CD4-positive, alpha-beta T cell (primary cell): ENCODE measurements at places on chromosomes 3 and 15.

- H3K36me3 ChIP-seq: no peaks in the 10 kb centered on the region
- no peaks in the 10 kb centered on the region for H3K27me3 ChIP-seq
- DNase-seq: no peak
- H3K27ac ChIP-seq: no peak overlapping the region
- no peak overlapping the region for H3K4me3 ChIP-seq
These were observed 37.0 kb upstream of the CDCP1 start for GRCh38 chr3:45182915-45183871.

DNA sequence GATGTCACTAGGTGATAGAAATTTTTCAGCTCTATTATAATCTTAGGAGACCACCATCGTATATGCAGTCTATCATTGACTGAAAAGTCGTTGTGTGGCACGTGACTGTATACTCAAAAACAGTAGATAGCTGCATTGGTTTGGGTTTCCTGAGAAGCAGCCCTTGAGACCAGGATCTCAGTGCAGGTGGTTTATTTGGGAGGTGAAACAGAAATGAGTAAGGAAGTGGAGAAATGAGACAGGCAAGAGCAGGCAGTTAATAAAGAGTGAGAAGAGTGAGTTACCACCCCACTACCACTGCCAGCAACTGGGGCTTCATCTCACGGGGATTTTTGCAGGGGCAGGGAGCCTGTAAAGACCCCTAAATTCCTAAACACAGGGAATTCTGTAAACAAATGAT lies 221.0 kb downstream of the SHQ1 start:
- peaks cover 12% of the 10 kb centered on the region for H3K4me1 ChIP-seq
- H3K36me3 ChIP-seq: no peaks in the 10 kb centered on the region
- H3K27ac ChIP-seq: no peak overlapping the region
- no peak for DNase-seq

- no peak overlapping the region for H3K4me3 ChIP-seq
- H3K36me3 ChIP-seq: no peaks in the 10 kb centered on the region
- no peaks in the 10 kb centered on the region for H3K4me1 ChIP-seq
- DNase-seq: no peak
These were observed 42.6 kb upstream of the SEMA6D start for GRCh38 chr15:47674586-47675232.

- no peak overlapping the region for H3K4me3 ChIP-seq
- no peaks in the 10 kb centered on the region for H3K36me3 ChIP-seq
- H3K4me1 ChIP-seq: no peaks in the 10 kb centered on the region
These were observed 80.8 kb downstream of the P2RY1 start for GRCh38 chr3:152915695-152916094.
